T-helper 1 cell (primary cell): ENCODE measurements at places on chromosomes 13 and 19.
A peak's percentile ranks its signal among the peaks of the same experiment; 100 is the strongest.

DNA sequence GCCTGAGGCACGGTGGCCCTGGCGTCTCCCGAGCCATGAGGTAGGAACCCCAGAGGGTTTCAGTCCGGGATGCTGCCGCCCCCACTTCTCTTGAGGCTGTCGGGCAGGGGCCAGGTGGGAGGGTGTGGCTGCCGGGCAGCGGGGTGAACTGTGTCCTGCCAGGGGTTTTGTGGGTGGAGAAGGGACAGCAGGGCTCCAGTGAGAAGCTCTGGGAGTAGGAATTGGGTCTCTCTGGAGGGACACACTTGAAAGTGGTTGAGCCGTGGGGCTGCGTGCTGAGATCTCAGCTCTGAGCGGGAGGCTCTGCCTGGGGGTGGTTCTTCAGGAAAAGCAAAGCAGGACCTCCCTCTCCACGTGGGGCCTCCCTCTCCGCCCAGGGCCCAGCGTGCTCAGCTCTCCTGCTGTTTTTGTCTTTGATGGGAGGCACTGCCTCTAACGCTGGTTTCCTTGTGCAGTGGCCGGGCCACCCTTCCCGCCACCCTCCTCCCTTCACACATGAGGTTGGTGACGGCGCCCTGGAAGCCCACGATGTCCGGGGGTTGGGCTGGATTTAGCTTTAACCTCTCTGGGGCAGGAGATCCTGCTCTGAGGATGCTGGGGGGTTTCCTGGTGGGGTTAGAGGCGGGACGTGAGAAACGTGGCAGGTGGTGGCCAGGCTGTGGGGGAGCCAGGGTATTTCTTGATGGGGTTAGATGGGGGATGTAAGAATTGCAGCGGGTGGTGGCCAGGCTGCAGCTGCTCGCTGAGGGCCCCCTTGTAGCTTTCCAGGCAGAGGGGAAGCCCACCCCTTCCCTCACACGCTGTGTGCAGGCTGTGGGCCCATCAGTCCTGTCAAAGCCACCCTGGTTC is 15.3 kb upstream of the ZNF554 start:
- no peak for DNase-seq

GRCh38 chr13:77506874-77507273 is 28.6 kb upstream of the SCEL start:
- DNase-seq: no peak

GRCh38 chr13:110874508-110874960 is 40.3 kb downstream of the ANKRD10 start:
- peak; percentile 16 for DNase-seq

DNA sequence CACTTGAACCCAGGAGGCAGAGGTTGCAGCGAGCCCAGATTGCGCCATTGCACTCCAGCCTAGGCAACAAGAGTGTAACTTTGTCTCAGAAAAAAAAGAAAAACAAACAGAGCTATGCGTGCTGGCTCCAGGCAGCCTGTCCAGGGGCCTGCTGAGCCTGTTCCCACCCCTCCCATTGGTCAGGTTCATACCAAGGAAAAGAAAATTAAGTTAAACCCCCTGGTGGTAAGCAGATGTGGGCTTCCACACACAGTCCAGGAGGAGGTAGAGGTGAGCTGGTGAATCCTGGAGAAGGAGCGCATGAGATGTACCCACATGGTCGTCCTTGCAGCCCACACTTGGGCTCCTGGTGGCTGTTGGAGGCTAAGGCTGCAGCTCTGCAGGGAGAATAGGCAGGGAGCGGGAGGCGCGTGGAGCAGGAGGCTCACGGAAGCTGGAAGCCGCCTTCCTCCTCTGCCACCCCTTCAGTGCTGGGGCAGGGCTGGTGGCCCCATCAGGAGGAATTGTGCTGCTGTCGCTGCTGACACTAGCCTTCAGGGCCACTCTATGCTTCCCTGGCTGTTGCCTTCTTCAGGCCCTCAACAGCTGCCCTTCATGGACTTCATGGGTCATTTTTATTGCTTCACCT is 10.5 kb upstream of the CHAMP1 start:
- DNase-seq: no peak

DNA sequence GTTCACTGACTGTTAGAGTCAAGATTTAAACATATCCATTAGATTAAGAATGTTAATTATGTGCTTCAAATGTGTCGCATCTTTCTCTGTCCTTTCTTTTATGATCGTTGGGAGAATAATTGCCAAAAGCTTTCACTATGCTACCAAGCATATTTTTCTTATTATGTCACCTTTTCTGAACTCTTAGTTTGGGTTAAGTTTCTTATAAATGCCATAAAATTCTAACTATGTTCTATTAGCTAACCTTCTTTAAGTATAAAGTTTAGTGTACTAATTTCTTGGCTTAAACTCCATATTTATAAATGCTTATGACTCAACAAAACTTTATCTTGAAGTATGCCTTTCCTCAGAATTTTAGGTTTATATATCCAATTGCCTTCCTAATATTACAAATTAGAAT is 1759.4 kb downstream of the PCDH9 start:
- DNase-seq: no peak

DNA sequence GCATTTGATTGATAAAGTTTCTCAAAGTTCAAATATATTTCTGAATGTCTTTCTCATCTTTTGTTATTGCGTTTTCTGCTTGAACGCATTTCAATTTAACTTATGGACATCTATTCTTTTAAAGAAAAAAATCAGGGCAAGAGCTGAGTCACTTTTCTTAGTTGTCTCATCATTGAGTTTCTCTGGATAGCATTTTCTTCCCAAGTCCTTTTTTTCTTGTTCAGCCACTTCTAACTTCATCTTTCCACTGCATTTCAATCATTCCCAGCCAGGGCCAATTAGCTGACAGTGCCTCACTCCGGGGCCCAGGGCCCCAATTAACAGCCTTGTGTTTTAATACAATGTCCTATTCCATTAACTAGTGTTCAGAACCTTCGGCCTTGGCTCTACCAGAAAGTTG is 216.3 kb downstream of the B3GLCT start:
- DNase-seq: no peak

- DNase-seq: no peak
Observed at GRCh38 chr19:33282036-33282671, 20.2 kb downstream of the CEBPA start.

DNA sequence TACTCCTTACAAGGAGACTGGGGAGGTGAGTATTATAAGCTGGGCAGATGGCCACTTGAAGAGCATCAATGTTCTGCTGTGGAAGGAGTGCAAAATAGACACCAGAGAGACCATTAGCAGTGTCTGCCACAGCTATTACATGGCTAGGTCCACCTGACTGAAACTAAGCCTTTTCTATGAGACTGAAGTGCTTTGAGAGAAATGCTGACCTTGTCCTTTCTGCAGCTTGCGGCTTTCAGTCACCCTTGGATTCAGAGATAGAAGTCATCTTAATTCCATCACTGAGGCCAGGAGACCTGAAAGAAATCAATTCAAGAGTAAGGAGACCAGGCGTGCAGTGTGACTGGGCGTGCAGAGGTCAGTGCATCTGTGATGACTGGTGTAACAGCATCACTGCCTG is 1.3 kb upstream of the ZFP28 start:
- no peak for DNase-seq

DNA sequence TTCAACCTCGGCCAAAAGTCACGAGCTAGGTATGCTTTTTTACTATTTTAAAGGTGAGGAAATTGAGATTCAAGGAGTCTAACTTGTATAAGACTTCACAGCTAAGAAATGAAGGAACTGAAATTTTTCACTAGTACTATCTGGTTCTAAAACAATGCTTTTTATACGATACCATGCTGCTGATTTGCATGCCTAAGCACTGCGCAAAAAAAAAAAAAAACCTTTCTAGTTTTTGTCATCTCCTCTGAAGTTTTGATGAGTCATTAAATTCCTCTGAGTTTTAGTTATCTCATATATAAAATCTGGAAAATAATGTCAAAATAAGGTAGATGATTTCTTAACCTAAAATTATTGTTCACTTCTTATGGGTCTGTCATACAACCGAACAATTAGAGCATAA is 28.0 kb upstream of the UFM1 start:
- no peak for DNase-seq

- DNase-seq: no peak
Observed at GRCh38 chr13:99150575-99151361, 49.9 kb upstream of the UBAC2 start.

GRCh38 chr19:35755550-35756376 is 1.1 kb downstream of the HSPB6 start:
- peak; percentile 67 for DNase-seq

- DNase-seq: no peak
Observed at GRCh38 chr13:99161512-99161911, 39.1 kb upstream of the UBAC2 start.

DNA sequence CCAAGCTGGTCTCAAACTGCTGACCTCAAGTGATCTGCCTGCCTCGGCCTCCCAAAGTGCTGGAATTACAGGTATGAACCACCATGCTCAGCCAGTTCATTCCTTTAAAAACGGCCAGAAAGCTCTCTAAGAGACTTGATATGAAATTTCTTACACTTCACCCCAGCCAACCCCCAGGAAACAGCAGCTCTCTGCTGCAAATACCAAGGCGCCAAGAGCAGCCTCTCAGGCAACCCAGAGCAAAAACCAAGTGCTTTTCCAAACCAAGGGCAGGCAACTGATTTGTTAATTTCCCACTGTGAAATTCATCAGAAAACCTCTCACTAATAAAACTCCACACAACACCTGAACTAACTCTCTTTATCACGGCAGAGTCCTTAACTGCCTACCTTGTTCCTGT is 44.9 kb downstream of the LATS2 start:
- no peak for DNase-seq
